ENCODE measurements at places on chromosomes 4 and X.

- no peak for DNase-seq
Measured at GRCh38 chr4:174105202-174105601, 178.3 kb downstream of the FBXO8 start.

DNA sequence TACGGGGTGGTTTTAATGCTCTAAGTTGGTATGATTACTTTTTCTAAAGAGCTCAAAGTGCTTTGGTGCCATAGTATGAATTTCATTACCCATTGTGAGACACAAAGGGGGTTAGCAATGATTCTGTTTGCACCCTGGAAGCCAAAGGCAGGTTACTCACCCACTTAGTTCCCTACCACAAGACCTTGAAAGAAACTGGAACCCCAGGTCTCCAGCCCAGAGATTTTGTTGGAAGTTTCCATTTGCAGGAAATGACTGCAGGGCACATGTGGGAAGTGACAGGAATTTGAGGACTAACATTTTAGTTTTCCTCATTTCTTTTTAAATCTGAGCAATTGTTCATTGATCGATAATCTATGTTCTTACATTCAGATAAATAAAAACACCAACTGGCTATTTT, 1.8 kb upstream of the HS3ST1 start:
- DNase-seq, result no peak

DNA sequence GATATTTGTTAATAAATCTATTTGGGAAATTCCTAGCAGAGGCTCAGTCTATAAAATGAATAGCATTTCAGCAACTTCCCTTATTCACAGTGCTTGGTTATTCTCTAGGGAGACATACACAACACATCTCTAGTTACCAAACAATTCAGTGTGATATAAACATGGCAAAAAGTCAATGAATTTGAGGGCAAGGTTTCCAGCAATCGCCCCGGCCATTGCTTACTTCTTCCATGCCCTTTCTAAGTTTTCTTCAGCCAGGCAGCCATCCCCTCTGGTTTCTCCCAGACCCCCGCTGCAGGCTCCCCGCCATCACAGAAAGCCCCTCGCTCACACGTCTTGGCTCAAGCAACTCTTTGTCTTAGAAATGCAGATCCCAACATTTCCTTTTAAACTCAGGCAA, 4.4 kb downstream of the TLR7 start:
- no peak for DNase-seq

DNA sequence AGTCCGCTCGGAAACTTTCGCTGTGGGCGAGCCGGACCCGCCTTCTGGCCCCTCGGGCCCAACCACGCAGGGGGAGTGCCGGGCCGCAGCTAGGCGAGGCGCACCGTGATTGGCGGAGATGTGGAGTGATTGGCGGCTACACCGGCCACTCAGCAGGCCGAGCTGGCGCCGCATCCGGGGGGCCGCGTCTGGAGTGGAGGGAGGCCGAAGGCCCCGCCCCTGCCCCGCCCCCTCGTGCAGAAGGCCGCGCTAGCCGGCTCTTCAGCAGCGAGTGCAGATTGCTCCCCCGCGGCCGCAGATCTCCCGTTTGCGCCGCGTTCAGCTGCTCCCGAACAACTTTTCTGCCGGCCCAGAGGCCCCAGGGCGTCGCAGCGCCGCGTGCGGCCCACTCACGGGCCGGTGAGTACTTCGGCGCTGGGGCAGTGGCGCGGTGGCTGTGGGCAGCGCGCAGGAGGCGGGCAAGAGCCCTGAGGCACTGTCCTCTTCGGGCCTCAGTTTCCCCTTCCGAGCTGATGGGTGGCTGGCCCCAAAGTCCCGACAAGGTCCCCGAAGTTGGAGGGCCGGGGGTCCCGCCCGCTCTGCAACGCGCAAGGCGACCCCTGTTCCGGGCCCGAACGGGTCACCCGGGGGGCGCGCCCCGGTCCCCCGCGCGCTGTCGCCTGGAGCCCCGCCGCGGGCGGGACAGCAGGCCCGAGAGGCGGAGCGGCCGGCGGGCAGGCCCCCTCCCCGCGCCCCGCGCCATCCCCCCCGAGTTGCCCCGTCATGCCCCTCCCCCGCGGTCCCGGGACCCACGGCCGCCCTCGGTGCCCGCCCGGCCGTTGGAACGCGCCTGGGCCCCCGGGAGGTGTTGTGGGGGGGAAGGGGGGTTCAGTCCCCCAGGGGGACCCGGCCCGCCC, at the start of gene WFS1:
WFS1 (plus strand) TSS at position 235 of the 896 bp plus-strand sequence. CDS start 7,606 bp downstream, outside the sequence.
- DNase-seq, result peak; percentile 94

DNA sequence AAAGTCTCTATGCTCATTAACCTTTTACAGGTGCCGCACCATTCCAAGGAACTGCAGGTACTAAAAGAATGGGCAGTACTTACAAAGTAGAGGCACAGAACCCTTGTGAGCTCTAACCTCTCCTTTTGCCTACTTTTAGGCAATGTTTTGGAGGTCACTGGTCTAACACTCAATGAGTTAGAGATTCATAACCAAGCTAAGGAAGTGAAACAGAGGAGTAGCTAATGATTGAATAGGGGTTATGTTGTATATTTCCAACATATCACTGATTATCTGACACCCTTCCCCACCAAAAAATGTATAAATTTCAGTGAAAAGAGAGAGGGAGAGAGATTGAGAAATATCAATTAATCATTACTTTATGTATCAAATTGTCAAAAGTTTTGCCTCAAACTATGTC, 269.3 kb downstream of the PCDH7 start:
- no peak for DNase-seq

DNA sequence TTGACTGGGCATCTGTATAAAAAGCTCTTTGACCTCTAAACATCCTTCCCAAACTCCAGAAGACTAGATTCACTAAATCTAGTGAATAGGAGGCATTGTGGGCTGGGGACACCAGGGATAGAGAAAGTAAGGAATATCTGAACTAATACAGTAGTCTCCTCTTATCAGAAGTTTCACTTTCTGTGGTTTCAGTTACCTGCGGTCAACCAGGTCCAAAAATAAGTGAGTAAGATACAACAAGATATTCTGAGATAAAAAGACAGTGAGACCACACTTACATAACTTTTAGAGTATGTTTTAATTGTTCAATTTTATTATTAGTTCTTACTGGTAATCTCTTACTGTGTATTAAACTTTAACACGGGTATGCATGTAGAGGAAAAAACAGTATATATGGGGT, 376.5 kb downstream of the HNRNPD start:
- DNase-seq, result no peak

DNA sequence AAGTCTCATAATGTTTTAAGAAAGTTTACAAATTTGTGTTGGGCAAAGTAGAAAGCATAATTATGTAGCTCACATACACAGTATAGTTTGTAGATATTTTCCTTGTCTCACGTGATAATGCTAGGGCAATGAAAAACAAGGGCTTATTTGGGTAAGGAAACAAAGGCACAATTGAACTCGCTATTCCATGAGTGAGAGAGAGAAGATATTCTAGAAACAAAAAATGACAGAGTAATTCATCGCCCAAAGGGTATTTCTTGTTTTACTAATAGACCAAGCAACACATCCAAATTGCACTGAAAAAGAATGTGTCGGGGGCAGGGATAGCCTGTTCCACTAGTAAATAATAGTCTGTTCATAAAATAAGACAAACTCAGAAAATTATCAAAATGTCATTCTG, 3.6 kb upstream of the ASB11 start:
- no peak for DNase-seq

DNA sequence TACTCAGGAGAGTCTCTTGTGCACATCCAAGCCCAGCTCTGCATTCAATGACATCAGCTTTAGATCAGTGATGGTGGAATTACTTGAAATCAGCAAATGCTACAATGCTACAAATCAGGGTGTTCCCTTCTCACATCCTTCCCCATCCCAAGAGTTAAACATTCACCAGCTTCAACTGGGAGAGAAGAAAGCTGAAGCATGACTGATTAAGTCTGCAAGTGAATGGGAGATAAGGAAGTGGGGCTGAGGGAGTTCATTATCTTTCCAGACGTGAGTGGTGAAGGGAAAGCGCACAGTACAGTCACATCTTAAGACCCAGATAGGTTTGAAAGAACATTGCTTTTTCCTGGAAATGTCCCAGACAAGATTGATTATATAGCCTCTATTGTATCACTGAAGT, 26.2 kb upstream of the MAP9 start:
- DNase-seq, result no peak

DNA sequence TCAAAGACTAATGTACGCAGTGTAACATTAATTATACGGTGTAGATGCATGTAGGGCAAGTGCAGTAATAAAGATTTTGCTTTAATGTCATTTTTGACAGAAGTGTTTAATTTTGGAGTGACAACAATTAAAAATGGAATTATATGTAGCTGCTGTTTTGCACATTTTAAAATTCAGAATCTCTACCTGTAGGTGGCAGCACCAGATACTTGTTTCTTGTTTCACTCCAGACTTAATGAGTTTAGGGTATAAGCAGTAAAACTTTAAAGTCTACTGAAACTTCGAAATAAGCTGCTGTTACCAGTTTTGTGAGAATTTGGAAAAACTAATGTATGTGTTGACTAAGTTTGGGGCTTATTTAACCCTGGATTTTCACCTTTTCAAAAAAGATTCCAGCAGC, 144.9 kb downstream of the POLA1 start:
- DNase-seq, result no peak

- DNase-seq, result peak; percentile 58
Measured at GRCh38 chrX:96474029-96474740, 210.5 kb upstream of the DIAPH2 start.

DNA sequence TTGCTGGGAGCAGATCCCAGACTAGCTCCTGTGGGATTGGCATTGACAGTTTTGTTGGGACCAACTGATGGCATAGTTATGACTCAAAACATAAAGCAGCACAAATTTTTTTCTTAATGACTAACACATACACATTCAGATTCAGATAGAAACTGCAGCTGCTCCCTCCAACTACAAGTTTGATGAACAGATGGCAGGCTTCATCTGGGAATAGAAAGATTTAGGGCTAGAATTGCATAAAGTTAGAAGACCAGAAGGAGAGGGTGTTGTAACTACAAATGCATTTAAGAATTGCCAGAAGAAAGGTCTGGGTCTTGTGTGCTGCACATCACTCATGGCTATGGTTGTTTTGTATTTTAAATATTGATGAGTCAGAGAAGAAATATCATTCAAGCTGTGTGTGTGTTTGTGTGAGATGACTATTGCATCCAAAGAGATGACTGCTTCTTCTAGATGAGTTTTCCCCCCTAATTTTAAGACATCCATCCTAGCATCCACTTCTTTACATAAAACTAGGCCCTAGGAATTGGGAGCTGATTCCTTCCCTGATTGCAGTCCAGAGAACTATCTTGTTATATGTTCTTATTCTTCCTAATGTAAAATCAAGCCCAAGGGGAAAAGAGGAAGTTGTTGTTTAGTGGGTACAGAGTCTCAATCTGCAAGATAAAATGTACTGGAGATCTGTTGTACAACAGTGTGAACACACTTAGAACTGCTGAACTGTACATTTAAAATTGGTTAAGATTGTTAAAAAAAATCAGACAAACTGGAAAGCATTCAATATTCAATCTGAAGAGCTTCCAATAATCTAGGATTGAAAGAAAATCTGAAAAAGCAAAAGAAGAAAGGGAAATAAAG, 175.1 kb downstream of the PARM1 start:
- DNase-seq, result no peak

GRCh38 chrX:960821-961220, 251.6 kb downstream of the CRLF2 start:
- DNase-seq, result no peak

DNA sequence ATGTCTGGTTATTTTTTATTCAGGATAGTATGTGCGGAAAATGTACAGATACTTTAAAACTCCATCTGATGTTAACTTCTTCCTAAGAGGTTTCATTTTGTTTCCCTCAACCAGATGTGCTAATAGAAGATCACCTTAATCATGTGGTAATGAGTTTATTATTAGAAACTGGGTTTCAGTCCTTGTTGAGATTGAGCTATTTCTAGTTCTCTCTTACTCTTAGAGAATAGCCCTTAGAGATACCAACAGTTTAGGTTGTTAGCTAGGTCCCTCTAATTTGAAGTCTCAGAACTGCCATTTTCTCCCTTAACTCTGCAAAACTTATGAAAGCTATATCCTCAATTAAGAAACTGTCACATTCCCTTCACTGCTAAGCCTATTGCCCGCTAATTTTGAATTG, 13.0 kb downstream of the FAM47A start:
- no peak for DNase-seq

- DNase-seq, result no peak
Measured at GRCh38 chrX:9938516-9938915, 28.6 kb upstream of the CLDN34 start.

- DNase-seq, result peak; percentile 17
Measured at GRCh38 chrX:153333821-153334653, at the start of gene ZNF275. Gene ZNF275, plus strand, starts transcription at chrX:153334153. Its CDS starts 2,527 bp downstream, at chrX:153336680.

DNA sequence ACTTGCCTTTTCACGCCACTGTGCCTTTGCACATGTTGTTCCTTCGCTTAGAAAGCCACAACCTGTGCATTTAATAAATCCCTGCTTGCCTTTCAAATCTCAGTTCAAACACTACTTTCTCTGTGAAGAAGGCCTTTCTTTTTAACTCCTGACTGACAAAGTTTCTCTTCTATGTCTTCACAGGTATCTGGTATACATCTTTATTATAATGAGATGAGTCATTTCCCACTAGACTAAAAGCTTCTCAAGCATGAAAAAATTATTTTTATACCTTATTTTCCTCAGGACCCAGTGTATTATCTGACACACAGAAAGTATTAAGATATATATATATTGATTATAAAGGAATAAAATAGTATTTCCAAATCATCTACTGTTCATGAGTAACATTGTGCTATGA, 189.9 kb downstream of the TBCK start:
- no peak for DNase-seq

GRCh38 chr4:7719354-7720174, 220.1 kb downstream of the AFAP1 start:
- no peak for DNase-seq

DNA sequence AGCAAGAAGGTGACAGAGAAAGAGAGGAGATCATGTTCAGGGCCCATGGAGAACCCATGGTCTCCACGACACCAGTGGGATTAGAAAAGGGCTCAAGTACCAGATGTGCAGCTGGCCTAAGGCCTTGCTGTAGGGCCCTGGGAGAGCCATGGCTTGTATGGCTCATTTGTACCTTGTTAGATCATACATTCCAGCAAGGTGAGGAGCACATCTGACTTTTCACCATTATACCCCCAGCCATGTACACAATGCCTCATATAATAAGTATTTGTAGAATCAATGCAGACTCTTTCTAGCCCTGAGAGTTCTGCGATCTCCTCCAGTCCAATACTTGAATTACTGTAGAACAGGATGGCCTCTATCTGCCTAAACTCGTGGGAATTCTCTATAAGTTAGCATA, 94.2 kb upstream of the MAP3K15 start:
- no peak for DNase-seq

- DNase-seq, result no peak
Measured at GRCh38 chrX:28590396-28590795, 3.1 kb downstream of the IL1RAPL1 start.

GRCh38 chrX:48813644-48814043, 11.8 kb downstream of the HDAC6 start:
- no peak for DNase-seq

- no peak for DNase-seq
Measured at GRCh38 chr4:70956549-70957210, 36.8 kb upstream of the DCK start.
